Stimulated activated CD8-positive, alpha-beta memory T cell treated with anti-CD3 and anti-CD28 coated beads, Interleukin-15, amount 100 ng/mL, for 48 hours (primary cell): ENCODE measurements at places on chromosomes 16 and 17.

GRCh38 chr16:80682421-80683070, 121.9 kb downstream of the CDYL2 start:
- no peak for DNase-seq

GRCh38 chr16:55663225-55663624, 7.4 kb downstream of the SLC6A2 start:
- no peak for DNase-seq

- DNase-seq, result peak; percentile 4
These were observed 238.0 kb upstream of the AXIN2 start for GRCh38 chr17:65799454-65799853.

- DNase-seq, result no peak
These were observed 108.5 kb downstream of the PCTP start for GRCh38 chr17:55859301-55859795.

DNA sequence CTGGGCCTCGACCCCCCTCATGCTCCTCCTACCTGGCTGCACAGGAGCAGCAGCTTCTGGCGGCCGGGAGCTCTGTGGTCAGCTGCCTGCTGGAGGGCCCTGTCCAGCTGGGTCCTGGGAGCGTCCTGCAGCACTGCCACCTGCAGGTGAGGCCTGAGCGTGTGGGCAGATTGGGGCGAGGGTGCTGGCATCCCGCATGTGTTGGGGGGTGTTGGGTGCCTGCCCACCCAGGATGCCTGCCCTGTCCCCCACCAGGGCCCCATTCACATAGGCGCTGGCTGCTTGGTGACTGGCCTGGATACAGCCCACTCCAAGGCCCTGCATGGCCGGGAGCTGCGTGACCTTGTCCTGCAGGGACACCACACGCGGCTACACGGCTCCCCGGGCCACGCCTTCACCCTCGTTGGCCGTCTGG, 16.5 kb downstream of the FCSK start:
- DNase-seq, result no peak

- no peak for DNase-seq
These were observed 49.6 kb upstream of the PLCG2 start for GRCh38 chr16:81729451-81729850.

DNA sequence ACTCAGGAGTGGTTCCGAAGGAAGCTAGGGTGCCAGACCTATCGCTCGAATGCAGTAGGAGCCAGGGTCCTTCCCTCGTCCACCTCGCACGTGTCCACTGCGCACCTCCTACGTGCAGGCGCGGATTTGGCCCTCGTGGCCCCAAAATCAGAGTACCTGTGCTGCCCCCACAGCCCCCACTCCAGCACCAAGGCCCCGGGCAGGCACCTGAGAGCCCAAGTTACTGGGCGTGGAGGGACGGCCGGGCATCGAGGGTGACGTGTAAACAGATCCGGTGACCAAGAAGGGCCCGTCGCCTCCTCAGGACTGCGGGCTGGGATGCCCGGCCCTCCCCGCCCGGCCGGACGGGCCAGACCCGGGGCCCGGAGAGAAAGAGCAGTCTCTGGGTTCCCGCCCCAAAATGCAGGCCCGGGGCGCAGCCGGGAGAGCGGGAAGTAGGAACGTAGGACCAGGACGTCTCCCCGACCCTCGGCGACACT, 492 bp downstream of the SLC25A39 start:
- no peak for DNase-seq

- no peak for DNase-seq
These were observed 6.2 kb downstream of the BRCA1 start for GRCh38 chr17:43118679-43119615.

GRCh38 chr16:19135201-19135842, 21.6 kb downstream of the ITPRIPL2 start:
- no peak for DNase-seq

- DNase-seq, result peak; percentile 33
These were observed 7.5 kb downstream of the EPOP start for GRCh38 chr17:38667099-38667786.

DNA sequence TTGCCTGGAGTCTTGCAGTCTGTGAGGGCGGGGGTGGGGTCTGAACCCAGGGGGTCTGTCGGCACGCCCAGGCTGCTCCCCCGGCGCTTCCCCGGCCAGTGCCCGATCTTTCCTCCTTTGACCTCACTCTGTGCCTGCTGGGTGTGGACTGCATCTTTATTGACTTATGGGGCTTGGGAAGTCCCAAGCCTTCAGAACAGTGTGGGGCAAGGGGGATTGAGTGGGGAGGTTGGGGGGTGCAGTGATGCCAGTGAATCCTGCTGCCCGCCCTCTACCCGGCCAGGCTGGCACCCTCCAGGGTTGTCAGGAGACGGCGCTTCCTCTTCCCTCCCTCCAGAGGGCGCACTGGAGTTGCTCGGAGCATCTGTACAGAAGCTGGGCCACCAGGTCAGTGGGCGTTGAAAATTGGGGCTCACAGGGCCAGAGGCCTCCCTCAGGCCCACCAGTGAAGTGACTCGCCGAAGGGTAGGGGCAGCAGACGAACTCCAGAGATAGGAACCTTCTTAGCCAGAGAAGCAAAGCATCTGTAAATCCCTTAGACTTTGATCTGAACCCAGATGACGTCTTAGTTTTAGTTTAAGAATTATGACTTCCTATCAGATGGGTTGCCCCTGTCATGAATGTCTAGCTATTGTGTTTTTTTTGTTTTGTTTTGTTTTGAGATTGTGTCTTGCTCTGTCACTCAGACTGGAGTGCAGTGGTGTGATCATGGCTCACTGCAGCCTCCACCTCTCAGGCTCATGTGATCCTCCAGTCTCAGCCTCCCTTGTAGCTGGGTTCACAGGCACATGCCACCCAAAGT, 184.8 kb upstream of the CIBAR2 start:
- peak; percentile 12 for DNase-seq

GRCh38 chr17:38809828-38810227, 10.5 kb upstream of the PIP4K2B start:
- no peak for DNase-seq

- DNase-seq, result no peak
These were observed 13.6 kb upstream of the PPM1D start for GRCh38 chr17:60586288-60586974.

GRCh38 chr17:2468270-2468669, 43.4 kb downstream of the METTL16 start:
- DNase-seq, result no peak

DNA sequence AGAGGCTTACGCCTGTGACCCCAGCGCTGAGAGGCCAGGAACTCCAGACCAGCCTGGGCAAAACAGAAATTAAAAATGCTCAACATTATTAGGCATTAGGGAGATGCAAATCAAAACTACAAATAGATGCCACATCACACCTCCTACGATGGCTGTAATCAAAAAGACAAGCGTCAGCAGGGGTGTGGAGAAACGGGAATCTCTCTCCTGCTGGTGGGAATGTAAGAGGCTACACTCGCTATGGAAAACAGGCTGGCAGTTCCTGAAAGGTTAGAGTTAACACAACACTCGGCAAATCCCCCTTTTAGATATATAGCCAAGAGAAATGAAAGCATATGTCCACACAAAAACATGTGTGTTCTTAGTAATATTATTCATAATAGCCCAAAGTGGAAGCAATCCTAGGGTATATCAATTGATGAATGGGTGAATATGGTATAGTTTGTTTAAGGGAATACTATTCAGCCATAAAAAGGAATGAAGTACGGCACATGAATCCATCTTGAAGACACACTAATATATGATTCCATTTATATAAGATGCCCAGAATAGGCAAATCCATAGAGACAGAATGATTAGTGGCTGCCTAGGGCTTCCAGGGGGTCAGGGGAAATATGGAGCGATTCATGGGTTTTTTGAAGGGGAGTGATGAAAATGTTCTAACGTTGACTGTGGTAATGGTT, 1.8 kb upstream of the NPRL3 start:
- no peak for DNase-seq

DNA sequence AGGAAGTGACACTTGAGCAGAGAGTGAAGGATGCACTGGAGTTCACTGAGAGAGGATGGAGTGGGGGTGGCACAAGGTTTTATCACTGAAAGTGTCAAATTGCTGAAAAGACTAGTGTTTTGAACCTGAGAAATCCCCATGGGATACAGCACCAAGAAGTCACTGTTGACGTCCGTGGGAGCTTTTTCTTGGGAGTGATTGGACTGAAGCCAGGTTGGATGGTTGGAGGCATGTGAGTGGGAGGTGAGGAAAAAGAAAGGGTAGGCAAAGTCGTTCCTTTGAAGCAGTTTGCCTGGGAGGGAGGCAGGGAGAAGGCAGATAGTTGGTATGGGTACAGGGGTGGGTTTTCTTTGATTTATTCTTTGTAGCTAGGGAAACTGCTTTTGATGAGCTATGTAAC, 39.9 kb upstream of the SDK2 start:
- no peak for DNase-seq

- DNase-seq, result no peak
These were observed 243.3 kb downstream of the ENGASE start for GRCh38 chr17:79317916-79318315.

DNA sequence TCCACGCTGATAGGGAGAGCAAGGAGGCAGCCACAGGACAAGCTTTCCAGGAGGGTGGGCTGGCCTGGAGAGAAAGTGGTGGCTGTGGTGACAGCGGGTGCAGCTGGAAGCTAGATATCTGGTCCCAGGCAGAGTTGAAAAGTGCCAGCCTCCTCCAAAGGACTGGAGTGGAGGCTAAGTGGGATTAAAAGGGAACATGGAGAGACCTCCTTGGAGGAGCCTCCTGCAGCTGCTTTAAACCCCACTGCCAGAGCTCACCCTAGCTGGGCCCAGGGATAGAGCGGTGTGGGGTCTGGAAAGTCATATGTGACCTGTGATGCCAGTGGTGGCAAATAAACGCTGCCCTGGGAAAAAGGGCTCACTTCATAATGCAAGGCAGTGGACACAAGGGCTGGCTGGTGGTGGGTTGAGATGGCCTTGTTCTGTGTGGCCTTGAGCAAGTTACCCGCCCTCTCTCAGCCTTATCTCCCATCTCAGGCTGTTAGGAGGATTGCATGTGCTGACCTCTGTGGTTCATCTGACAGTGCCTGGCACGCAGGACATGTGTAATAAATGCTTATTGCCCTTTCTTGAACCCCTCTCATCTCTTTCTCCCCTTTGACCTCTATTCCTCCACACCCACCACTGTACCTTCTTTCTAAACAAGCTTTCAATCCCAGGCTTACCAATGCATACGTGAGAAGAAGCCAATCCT, 61.0 kb upstream of the LGALS9 start:
- DNase-seq, result no peak

GRCh38 chr16:29148131-29148691, 163.4 kb downstream of the LAT start:
- DNase-seq, result no peak
